ENCODE measurements at places on chromosomes 1 and 21.

- peak; percentile 42 for DNase-seq
These were observed 22.6 kb downstream of the ANKRD13C start for GRCh38 chr1:70331962-70332361.

- no peak for DNase-seq
These were observed 258.3 kb downstream of the FAF1 start for GRCh38 chr1:50701706-50702317.

- DNase-seq, result peak; percentile 85
These were observed 20.9 kb upstream of the ZNF678 start for GRCh38 chr1:227542153-227543120.

- DNase-seq, result no peak
These were observed 55.5 kb downstream of the GADD45A start for GRCh38 chr1:67740543-67740942.

GRCh38 chr1:80375109-80375508 lies 1368.6 kb upstream of the ADGRL4 start:
- no peak for DNase-seq

GRCh38 chr1:33470495-33471012 lies 1.9 kb upstream of the ZSCAN20 start:
- peak; percentile 86 for DNase-seq

DNA sequence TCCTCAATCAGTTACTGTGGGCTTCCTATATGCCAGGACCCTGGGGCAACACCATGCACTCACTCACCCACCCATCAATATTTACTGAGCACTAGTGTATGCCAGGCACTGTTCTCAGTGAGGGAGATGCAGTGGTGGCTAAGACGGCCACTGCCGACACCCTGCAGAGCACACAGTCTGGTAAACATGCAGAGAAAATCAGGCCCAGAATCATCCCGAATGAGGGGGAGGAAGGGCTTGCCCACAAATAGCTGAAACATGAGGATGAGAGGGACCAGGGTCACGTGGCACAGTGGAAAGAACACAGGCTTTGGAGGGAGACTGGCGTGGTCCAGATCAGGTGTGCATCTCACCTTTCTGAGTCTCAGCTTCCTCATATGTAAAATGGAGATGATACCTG lies 89.2 kb upstream of the IGSF21 start:
- DNase-seq, result no peak

- peak; percentile 32 for DNase-seq
These were observed 23.9 kb upstream of the FAAH start for GRCh38 chr1:46370214-46370633.

Measured in cardiac muscle cell (in vitro differentiated cells and primary cell).